ENCODE measurements at places on chromosomes 7 and 10. TPM values are rescaled to one million over a fixed set of nuclear protein-coding genes. Genes with fewer than 3 reads are reported as not detected.

GRCh38 chr10:88200312-88201032 is 337.0 kb downstream of the PTEN start:
- DNase-seq: no peak

The TMEM176A gene
- total RNA-seq: not detected

- no peak for DNase-seq
Observed at GRCh38 chr7:68900096-68900495, 698.2 kb upstream of the AUTS2 start.

GRCh38 chr7:3949242-3949640 is 648.2 kb downstream of the SDK1 start:
- DNase-seq: no peak

- no peak for DNase-seq
Observed at GRCh38 chr10:80856186-80856585, 318.5 kb downstream of the SH2D4B start.

All from dermis microvascular lymphatic vessel endothelial cell (primary cell).